Naive thymus-derived CD4-positive, alpha-beta T cell (primary cell): ENCODE measurements at places on chromosomes 1 and 21. TPM values are rescaled to one million over a fixed set of nuclear protein-coding genes. Genes with fewer than 3 reads are reported as not detected.

DNA sequence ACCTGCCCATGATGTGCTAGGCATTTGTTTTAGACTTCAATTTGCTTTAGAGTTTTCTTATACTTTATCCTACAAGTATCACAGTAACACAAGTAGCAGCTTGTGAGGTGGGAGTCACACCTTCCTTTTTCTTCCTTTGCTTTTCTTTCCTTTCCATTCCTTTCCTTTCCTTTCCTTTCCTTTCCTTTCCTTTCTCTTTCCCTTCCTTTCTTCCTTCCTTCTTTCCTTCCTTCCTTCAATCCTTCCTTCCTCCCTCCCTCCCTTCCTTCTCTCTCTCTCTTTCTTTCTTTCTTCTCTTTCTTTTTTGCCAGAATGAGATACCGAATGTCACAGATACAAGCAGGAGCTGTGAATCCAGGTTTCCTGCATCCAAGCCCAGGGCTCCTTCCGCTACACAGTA, 3.9 kb downstream of the DPT start:
- no peaks in the 10 kb centered on the region for H3K4me1 ChIP-seq
- no peak for DNase-seq
- H3K4me3 ChIP-seq: no peak overlapping the region
- H3K36me3 ChIP-seq: no peaks in the 10 kb centered on the region

- H3K27ac ChIP-seq: no peak overlapping the region
- no peak for DNase-seq
- H3K36me3 ChIP-seq: no peaks in the 10 kb centered on the region
- H3K4me1 ChIP-seq: no peaks in the 10 kb centered on the region
- H3K4me3 ChIP-seq: no peak overlapping the region
Measured at GRCh38 chr1:189530162-189530561, 947.5 kb downstream of the BRINP3 start.

- H3K27me3 ChIP-seq: no peaks in the 10 kb centered on the region
- no peak for DNase-seq
- H3K4me1 ChIP-seq: peaks cover 42% of the 10 kb centered on the region
- H3K4me3 ChIP-seq: no peak overlapping the region
Measured at GRCh38 chr1:151837197-151837596, 2.4 kb downstream of the C2CD4D start.

- no peak overlapping the region for H3K4me3 ChIP-seq
- DNase-seq: no peak
- no peak overlapping the region for H3K27ac ChIP-seq
- no peaks in the 10 kb centered on the region for H3K27me3 ChIP-seq
- H3K4me1 ChIP-seq: no peaks in the 10 kb centered on the region
- no peaks in the 10 kb centered on the region for H3K36me3 ChIP-seq
Measured at GRCh38 chr1:60431593-60431992, 358.0 kb upstream of the C1orf87 start.

DNA sequence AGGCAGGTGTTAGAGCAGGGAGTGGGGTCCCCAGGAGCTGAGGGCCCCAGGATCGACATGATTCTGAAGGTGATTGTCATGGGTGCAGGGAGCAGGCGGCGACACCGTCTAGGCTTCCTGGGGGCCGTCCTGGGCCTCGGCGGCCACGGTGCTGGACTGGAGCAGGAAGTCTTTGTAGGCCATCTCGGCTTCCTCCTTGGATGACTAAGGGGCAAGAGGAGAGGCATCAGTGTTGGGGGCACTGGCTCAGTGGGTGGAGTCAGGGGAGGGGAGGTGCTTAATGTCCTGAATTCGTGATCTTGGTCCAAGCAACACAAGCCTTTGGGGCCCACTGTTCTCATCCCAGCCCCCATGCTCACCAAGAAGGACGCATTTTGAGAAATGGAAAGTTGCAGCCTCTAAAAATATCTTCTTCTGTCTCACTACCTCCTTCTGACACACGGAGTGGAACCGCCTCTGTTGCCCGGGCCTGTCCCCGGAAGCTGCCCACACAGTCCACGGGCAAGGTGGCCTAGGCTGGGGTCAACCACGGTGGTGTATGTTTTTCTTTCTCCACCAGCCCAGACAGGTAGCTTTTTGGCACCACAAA, 8.6 kb upstream of the FCMR start:
- no peaks in the 10 kb centered on the region for H3K36me3 ChIP-seq
- DNase-seq: no peak
- H3K27me3 ChIP-seq: no peaks in the 10 kb centered on the region
- H3K4me3 ChIP-seq: no peak overlapping the region
- peak overlapping the region; percentile 19 for H3K27ac ChIP-seq

The MORC3 gene
- 45.8 and 48.2 TPM in 2 replicates for total RNA-seq
